NCI-H2029 treated with DMSO at 0.1 percent for 48 hours (cell line): ENCODE measurements at places on chromosomes 6 and 20.

DNA sequence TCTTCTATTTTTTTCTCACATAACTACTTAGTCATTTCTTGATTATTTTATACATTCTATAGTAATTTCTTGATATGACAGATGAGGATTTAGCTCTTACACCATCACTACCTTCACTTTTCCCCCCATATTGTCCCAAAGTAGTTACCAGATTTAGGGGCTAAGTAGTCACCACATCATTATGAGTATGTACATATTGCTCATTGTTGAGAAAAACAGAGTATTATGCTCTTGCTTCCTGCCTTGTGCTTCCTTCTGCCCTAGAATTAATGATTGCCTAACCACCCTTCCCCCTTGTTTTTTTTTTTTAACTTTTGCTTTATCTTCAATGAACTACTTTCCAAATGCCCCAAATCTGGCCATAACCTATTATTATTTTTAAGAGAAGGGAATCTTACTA lies 6.8 kb upstream of the HLA-B start:
- no peak for DNase-seq

GRCh38 chr20:14617123-14617522 lies 279.7 kb upstream of the FLRT3 start:
- DNase-seq: no peak

- no peak for DNase-seq
These were observed 29.2 kb downstream of the ID4 start for GRCh38 chr6:19866173-19866984.

GRCh38 chr6:168319279-168320111 lies at the start of gene DACT2:
TSS of gene DACT2 (minus strand) at chr6:168319777. CDS start at chr6:168319633, 144 bp downstream.
- DNase-seq: no peak

GRCh38 chr20:37913567-37914366 lies 10.8 kb downstream of the VSTM2L start:
- no peak for DNase-seq

DNA sequence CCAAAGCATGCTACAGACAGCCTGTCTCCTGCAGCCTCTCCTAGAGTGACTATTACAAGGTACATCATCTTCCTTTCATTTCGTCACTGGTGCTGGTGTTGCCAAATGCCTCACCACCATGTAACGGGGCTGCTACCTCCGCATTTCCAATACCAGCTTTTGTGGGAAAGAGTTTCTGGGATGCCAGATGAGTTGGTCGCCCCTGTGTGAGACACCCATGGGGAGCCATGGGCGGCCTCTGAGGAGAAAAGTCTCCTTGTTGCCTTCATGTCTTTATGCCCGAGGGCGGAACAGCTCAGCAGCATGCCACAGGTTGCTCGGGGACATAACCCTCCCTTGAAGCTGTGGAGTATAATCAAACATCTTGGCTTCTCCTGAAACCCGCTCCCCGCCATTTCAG lies 169.6 kb downstream of the THBS2 start:
- DNase-seq: no peak

DNA sequence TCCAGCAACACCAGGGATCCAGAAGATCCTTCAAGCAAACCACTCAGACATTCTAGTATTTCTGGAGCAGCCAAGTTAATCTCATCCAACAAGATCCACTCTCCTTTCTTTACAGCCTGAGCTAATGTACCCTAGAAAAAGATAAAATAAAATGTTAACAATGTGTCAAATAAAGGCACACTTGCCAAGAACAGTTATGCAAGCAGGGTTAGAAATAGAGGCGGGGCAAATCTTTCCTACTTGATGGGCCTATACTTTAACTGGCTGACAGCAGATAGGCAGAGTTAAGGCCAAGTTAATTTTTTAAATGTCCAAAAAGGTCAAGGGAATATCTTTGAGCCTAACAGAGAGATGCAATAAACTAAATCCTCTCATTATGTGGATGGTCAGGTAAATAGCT lies 60.8 kb downstream of the MDN1 start:
- DNase-seq: no peak

DNA sequence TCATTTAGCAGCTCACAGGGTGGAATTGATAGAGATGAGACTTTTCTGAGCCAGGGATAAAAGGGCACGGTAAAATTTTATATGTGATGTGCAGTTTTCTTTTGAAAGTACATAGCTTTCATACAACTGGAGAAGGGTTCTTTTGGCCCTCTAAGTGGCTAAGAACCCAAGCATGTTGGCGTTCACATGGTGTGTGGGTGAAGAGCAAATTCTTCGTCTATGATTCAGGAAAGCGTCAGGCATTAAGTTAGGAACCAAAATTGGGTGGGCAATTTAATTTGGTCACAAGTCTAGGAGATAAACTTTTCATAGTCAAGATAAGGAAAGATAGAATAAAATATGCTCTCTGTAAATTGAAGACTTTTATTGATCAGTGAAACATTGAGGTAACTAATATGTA lies 153.9 kb downstream of the UTRN start:
- no peak for DNase-seq

- DNase-seq: no peak
These were observed 393.0 kb downstream of the CDKAL1 start for GRCh38 chr6:20927130-20927860.

DNA sequence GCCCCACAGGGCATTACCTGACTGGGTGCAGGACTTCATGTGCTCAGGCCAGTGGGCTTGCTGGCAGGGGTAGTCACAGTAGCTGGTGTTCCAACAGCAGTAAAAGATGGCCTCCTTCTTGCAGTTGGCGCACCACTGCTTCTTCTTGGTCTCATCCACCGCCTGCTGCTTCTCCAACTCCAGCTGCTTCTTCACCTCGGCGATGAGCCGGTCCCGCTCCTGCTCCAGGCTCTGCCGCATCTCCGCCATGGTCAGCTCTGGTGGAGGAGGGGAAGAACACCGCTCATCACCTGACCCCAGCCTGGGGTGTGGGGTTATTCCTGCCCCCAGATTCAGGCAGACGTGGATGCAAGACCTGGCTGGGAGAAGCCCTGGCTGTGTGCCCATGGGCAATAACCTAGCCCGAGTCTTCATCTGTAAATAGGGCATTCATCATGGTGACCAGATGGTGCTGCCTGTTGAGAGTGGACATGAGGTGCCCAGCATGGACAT lies 132.2 kb downstream of the ZMYND8 start:
- no peak for DNase-seq

GRCh38 chr6:30264743-30265142 lies 51.5 kb upstream of the TRIM26 start:
- no peak for DNase-seq

- DNase-seq: no peak
These were observed 1.7 kb upstream of the FAM50B start for GRCh38 chr6:3847521-3847920.

DNA sequence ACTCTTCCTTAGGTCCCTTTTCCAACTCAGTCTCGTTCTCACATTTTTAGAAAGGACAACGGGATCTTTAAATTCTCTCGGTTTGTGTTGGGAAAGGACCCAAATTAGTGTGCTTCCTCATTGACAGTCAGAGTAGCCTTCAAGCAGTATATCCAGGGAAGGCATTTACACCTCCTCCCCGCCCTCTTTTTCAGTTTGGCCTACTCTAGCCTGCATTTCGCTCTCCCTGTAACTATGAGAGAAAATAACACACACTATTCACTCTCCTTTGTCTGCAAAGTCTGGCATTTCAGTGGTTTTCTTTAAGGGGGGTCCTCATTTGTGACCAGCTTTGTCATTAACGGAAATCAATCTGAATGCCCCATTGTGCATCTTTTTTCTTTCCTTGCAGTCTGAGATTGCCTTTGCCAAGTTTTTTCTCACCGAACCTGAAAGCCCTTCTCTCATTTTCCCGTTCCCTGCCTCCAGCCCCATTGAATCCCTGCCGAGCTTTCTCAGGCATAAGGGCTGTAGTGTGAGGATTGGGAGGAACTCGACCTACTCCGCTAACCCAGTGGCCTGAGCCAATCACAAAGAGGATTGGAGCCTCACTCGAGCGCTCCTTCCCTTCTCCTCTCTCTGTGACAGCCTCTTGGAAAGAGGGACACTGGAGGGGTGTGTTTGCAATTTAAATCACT lies 393 bp upstream of the FABP7 start:
- DNase-seq: no peak

DNA sequence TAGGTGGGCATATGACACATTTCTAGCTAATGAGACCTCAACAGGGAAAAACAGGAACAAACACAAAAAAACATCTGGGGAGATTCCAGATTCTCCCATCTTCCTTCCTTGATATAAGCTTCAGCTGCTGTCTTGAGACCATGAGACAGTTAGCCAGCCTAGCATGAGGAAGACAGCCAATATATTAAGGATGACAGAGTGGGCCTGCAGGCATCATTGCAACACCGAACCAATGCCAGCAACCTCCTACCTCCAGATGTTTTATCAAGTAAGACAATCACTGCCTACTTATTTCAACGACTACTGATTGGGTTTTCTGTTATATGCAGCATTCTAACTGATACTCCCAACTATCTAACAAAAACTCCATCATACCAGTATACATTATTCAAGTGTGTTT lies 119.0 kb downstream of the ISM1 start:
- no peak for DNase-seq

- no peak for DNase-seq
These were observed 669.3 kb upstream of the GJE1 start for GRCh38 chr6:141463237-141463977.

- no peak for DNase-seq
These were observed 60.5 kb downstream of the DOP1A start for GRCh38 chr6:83127976-83128375.

DNA sequence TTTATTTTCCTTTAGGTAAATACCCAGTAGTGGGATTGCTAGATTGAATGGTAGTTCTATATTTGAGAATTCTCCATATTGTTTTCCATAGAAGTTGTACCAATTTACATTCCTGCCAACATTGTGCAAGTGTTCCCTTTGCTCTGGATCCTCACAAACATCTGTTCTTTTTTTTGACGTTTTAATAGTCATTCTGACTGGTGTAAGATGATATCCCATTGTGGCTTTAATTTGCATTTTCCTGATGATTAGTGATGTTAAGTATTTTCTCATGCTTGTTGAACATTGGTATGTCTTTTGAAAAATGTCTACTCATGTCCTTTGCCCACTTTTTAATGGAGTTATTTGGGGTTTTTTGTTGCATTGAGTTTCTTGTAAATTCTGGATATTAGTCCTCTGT lies 85.6 kb downstream of the UBE3D start:
- no peak for DNase-seq

- DNase-seq: no peak
These were observed 622.8 kb upstream of the EPHA7 start for GRCh38 chr6:94041945-94042709.

DNA sequence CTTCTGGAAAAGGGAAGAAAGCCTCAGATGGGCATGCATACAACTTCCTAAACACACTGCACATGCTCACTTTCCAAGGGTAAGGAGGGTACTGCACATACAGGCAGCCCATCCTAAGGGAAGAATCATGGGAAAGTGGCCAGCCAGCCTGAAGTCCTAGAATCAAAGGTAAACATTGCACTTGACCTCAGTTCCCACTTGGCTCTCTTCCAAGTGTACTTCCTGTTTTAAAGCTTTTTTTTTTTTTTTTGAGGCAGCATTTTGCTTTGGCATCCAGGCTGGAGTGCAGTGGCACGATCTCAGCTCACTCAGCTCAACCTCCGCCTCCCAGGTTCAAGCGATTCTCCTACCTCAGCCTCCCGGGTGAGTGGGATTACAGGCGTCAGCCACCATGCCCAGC lies 225.3 kb upstream of the EPHA7 start:
- DNase-seq: peak; percentile 86

DNA sequence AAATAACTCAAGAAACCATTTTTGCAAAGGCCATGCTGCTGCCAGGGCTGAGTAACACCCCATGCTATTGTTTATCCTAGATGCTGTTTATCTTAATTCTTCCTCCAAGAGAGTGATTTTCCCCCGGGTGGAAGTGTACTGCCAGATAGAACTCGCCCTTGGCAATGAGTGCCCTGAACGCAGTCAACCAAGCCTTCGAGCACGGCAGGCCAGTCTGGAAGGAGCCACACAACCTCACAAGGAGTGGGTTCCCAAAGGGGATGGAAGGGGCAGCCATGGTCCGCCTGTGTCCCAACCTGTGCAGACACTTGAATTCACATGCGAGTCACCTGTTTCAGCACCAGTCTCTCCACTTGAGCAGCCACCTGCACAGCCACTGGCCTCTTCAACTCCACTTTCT lies 31.9 kb downstream of the PNPLA1 start:
- DNase-seq: no peak

DNA sequence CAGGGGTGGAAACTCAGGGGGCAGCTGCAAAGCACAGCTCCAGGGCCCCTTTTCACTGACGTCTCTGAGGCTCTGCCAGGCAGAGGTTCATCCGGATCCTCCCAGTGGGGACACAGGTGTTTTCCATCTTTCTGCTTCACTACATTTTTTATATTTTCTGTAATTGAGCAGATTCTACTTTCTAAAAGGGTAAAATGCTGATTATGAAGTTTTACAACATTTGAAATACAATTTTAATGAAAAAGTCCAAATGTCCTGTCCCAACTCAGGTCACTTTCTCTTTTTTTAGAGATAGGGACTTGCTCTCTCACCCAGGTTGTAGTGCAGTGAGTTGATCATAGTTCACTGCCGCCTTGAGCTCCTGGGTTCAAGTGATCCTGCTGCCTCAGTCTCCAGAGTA lies 41.9 kb downstream of the HLA-A start:
- no peak for DNase-seq

- DNase-seq: no peak
These were observed 46.0 kb upstream of the SRF start for GRCh38 chr6:43125119-43125518.

GRCh38 chr6:150008588-150008987 lies 16.7 kb downstream of the RAET1L start:
- DNase-seq: no peak

DNA sequence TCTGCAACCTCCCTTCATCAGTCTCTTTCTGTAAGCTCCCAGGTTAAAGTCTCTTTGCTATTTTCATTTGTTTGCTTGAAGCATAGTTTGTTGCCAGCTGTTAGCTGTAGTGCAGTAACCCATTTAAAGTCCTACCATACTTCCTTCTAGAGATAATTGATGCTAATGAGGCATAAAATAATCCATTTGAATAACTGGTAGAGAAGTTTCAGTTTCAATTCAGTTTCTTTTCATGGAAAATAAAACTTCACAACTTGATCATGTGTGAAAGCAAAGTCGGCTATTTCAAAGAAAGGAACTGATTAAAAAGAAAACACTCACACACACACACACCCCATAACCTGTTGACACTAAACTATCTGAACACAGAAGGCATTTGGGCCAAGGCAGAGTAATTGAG lies 68.5 kb upstream of the TENT5A start:
- DNase-seq: no peak

- DNase-seq: no peak
These were observed 69.4 kb upstream of the CLDN20 start for GRCh38 chr6:155194399-155194798.

DNA sequence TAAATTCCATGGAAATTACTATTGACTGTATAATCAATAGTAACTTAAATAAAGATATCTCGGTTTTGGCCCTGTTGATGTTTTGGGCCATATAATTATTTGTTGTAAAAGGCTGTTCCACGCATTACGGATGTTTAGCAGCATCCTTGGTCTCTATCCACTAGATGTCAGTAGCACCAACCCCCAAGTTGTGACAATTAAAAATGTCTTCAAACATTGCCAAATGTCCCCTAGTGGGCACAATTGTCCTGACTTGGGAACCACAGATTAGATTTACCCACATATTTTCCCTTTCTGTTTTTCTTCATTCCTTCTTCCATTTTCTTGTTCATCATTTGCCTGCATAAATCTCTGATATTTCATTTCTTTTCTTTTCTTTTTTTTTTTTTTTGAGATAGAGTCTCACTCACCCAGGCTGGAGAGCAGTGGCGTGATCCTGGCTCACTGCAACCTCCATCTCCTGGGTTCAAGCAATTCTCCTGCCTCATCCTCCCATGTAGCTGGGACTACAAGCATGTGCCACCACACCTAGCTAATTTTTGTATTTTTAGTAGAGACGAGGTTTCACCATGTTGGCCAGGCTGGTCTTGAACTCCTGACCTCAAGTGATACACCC lies 13.6 kb upstream of the WFDC8 start:
- DNase-seq: no peak
